ENCODE measurements at places on chromosomes 4 and X.
A peak's percentile ranks its signal among the peaks of the same experiment; 100 is the strongest.

- DNase-seq = no peak
Observed at GRCh38 chrX:31271615-31272471, 200.0 kb upstream of the FTHL17 start.

DNA sequence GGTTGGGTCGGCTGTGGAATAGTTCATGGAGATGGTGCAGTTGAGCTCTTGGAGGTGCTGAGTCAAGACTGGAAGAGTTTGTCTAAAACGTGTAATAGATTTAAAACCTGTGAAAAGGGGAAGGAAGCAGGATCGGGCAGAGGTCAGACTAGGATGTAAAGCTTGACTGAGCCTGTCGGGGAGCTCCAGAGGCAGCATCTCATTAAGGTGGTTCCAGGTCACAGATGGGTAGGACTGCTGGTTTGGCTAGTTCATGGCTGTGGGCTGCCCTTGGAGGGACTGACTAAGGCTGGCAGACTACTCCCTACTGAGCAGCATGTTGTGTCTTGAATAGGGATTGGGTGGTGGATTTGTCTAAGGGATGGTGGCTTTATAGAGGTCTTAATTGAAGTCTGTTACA, 28.4 kb upstream of the WDR1 start:
- DNase-seq = no peak

GRCh38 chrX:140273921-140274320, 230.9 kb downstream of the SOX3 start:
- no peak for DNase-seq

DNA sequence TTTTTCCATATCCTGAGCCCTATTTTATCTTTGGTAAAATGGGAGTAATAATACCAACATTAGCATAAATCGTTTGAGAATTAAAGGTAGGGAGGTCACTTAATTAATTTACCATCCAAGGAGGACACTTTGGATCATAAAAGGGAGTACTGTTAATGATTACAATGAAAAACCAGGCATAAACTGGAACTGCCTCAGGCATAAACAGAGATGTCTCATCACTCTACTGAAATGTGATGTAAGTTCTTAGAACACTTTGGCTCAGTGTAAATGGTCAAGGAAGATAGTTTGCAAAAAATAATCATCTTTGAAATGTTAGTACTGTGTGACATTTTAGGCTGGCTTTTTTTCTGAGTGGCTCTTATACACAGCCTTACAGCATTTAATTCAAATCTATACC, 268.7 kb downstream of the SLC39A8 start:
- no peak for DNase-seq

- no peak for DNase-seq
Observed at GRCh38 chrX:149760965-149761364, 12.9 kb upstream of the HSFX1 start.

DNA sequence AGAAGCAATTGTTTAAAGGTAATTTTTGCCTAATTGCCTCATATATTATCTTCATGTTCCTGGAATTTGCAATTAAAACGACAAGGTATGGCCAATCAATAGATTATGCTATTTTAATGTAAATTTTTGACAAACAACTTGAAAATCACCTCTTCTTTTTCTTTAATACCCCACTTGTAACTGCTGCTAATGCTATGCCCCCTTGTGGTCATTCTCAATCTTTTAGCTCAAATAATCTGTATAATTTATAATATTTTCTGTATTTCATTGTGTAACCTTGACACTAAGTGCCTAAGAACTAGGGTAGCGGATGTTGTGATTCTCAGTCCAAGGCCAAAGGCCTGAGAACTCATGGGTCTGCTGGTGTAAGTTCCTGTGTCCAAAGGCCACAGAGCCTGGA, 831.7 kb upstream of the POU3F4 start:
- no peak for DNase-seq

DNA sequence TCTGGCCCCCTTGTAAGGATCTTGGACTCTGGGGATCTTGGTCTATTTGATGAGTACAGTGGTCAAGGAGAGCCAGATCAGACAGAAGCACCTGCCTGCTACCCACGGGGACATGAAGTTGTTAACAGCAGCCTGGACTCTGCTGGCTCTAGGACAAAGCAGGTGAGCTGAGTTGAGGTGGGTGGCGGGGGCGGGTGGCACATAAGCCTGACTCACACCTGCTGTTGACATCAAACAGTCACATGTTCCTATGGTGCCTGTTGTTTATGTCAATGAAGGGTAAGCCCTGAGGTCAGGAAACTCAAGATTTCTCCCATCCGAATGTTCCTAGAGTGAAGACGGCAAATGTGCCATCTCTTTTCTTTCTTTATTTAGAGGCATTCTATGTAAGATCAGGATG, 50.1 kb upstream of the CLNK start:
- no peak for DNase-seq

- no peak for DNase-seq
Observed at GRCh38 chrX:22536746-22537304, 264.1 kb downstream of the CBLL2 start.

GRCh38 chr4:177229331-177229730, 80.3 kb upstream of the NEIL3 start:
- no peak for DNase-seq

GRCh38 chr4:185033950-185034349, 15.7 kb downstream of the HELT start:
- DNase-seq = no peak

- no peak for DNase-seq
Observed at GRCh38 chr4:109953556-109953955, 40.9 kb downstream of the EGF start.

- no peak for DNase-seq
Observed at GRCh38 chr4:133270021-133270570, 121.0 kb downstream of the PCDH10 start.

DNA sequence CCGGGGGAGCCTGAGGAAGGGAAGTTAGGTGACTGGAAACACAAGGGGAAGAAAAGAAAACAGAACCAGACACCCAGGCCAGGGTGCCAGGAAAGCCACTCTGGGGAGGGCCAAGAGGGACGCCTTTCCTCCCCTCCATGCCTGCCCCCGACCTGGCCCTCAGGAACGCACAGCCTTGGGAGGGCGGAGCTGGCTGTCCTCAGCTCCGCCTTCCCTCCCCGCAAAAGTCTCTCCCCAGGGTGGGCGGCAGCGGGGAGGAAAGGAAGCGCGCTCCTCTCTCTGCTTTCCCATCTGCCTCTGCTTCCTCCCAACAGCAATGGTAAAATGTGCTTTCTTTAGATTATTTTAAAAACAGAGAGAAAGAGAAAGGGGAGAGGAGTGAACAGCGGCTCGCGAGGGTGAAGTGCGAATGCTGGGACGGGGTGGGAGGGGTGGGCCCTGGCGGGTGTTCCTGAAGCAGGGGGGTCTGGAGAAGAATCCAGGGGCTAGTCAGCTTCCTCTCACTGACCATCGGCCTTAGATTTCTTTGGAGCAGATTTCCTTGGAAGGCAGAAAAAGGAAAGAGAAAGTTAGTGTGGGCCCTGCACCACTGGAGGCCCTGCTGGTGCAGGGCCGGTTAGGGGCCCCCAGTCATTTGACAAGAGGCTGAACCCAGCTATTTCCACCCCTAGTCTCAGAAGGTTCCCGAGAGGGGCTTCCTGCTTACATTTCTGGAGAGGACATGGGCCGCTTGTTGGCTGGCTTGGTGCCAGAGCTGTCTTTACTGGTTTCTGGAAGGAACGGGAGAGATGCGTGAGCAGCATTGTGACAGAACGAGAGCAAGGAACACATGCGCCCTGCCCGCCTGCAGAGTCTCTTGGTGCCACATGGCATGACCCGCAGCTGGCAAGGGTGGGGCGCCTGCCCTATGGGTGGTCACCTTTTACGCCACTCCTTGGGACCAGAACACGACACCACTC, 4.7 kb upstream of the RENBP start:
- DNase-seq = no peak

GRCh38 chr4:22521240-22521639, 5.4 kb upstream of the ADGRA3 start:
- DNase-seq = no peak

- DNase-seq = no peak
Observed at GRCh38 chrX:39619182-39620009, 478.4 kb downstream of the BCOR start.

DNA sequence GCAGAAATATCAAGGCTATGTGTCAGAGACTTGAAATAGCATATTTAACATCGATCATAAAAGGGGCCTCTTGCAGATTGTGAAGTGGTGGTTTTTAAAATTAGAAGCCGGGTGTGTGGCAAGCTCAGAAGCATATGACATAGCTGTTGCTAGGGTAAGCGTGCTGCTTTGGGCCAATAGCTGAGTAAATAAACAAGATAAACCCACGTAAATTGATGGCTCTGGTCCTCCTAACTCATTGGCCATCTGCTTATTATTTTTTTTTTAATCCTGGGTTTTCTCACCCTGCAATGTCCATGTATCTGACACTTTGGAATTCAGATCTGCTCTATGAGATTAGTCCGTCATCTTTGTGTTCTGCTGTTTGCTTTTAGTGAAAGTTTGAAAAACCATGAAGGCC, 32.6 kb upstream of the STOX2 start:
- DNase-seq = no peak

GRCh38 chr4:102629673-102630072, 128.5 kb downstream of the NFKB1 start:
- peak; percentile 60 for DNase-seq

DNA sequence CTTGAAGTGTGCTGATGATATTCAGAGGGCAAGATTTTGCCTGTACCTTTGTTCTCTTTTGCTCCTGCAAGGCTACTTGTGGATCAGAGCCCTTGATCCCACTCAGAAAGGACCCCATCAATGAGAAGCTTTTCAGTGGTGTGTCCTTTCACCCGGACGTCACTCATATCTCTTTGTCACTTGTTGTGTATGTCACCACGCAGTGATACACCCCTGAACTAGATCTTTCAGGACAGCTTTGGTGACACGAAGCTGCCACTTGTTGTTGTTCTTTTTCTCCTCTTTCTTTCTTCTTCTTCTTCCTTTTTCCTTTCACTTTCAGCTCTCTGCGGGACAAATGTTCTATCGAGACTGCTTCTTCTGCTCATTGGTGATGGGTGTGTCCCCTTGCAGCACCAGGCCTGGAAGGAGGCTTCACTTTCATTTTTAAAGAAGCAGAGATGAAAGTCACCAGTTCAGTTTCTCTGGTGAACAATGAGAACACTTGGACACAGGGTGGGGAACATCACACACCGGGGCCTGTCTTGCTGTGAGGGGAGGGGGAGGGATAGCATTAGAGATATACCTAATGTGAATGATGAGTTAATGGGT, 83.6 kb downstream of the NBDY start:
- DNase-seq = peak; percentile 38

DNA sequence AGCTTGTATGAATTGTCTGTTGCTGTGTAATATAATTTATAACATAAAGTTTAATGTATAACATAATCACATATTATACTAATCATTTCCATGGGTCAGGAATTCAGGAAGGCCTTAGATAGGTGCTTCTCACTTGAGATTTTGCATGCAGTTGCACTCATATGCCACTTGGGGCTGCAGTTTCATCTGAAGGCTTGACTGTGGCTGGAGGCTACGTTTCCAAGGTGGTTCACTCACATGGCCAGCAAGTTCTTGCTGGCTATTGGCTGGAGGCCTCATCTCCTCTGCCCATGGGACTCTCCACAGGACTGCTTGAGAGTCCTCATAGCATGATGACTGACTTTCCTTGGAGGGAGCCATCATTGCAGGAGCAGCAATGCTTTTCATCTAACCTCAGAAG, 53.4 kb upstream of the STX18 start:
- no peak for DNase-seq

GRCh38 chr4:66926687-66927086, 618.6 kb downstream of the CENPC start:
- no peak for DNase-seq

- DNase-seq = no peak
Observed at GRCh38 chr4:147014946-147015345, 69.3 kb upstream of the TTC29 start.

DNA sequence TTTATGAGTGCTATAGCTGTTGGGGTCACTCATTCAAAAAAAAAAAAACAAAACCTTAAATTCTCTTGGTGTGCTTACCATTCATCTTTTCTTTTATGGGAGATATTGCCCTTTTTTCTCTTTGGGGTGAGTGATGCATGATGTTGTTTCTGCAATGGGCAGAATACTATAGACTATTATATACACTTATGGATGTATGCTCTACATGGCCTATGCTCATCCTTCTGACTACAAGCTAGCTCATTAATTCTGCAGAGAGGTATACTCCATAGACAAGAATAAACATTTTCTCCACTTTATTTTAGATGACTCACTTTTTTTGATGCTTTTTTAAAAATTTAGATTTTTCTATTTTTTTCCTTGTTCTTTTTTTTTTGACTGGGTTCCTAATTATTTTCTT, 160.3 kb upstream of the ANK2 start:
- no peak for DNase-seq

DNA sequence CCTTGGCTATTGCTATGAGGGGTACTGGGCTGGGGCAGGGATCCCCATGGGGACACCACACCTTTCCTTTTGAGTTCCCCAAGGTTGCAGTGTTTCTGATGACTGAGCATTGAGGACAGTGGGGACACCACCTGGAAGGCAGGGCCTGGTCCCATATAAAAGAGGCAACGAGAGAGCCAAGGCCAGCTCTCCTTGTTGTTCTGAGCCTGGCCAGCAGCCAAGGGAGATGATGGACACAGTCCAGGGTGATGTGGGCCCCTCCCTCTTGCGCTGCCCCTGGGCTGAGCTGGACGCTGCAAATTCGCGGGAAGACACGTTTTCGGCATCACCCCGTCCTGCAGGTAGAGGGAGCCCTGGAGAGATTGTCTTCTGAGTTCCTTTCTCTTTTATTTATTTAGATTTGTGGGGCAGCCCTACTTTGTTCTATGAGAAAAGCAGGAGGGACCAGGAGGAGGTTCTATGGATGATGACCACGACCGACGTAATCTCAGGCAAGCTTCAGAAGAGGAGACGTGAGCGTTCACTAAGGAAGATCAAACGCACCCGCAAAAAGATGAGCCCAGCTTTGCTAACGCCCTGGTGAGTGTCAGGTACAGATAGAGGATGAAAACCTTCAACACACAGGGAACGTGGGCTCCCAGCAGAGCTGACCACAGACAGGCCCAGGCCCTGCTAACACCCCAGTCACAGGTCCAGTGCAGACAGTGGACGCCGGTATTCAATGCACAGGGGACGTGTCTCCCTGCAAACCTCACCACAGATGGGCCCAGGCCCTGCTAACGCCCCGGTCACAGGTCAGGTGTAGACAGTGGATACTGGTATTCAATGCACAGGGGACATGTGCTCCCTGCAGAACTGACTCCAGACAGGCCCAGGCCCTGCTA, 97.4 kb downstream of the SHOX start:
- no peak for DNase-seq

- no peak for DNase-seq
Observed at GRCh38 chr4:165079476-165079875, 25.8 kb downstream of the TRIM75 start.

- no peak for DNase-seq
Observed at GRCh38 chr4:24595659-24596058, 11.3 kb upstream of the DHX15 start.

- peak; percentile 28 for DNase-seq
Observed at GRCh38 chr4:155759372-155760252, 791 bp downstream of the GUCY1B1 start.

DNA sequence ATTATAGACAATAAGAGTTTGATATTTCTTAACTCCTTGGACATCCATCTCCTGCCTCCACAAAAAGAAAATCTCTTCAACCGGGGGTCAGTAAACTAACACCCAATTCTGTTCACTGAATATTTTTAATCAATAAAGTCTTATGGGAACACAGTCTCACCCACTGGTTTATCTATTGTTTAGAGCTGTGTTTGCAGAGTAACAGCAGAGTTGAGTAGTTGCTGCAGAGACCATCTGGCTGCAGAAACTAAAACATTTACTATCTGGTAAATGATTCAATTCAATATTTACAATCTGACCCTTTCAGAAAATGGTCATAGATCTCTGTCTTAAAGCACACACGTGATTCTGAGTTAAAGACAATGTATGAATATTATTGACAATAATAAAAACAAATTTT, 94.0 kb downstream of the TMA16 start:
- DNase-seq = no peak
